ENCODE measurements at places on chromosomes 5 and 9.

DNA sequence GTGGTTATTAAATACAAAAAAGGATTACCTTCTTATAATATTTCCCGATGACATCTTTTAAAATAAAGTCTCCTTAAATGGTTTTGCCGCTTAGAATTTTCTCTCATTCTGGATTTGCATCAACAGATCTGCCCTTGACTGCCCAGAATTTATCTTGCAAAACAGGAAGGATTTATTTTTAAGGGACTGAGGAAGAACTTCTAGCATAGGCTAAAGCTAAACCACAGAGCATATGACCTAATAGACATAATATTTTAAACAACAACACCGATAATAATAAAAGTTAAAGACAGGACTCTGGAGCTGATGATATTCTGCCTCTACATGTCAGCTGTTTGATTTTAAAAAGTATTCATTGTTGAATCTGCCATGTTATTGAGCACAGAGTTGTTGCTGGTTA lies 145.3 kb upstream of the ADCY2 start:
- DNase-seq = no peak

- no peak for DNase-seq
These were observed 59.1 kb downstream of the FNBP1 start for GRCh38 chr9:129983891-129984290.

- DNase-seq = no peak
These were observed 10.5 kb downstream of the BRD3 start for GRCh38 chr9:134057307-134057657.

- peak; percentile 41 for DNase-seq
These were observed 157.1 kb downstream of the ARRDC3 start for GRCh38 chr5:91225848-91226686.

DNA sequence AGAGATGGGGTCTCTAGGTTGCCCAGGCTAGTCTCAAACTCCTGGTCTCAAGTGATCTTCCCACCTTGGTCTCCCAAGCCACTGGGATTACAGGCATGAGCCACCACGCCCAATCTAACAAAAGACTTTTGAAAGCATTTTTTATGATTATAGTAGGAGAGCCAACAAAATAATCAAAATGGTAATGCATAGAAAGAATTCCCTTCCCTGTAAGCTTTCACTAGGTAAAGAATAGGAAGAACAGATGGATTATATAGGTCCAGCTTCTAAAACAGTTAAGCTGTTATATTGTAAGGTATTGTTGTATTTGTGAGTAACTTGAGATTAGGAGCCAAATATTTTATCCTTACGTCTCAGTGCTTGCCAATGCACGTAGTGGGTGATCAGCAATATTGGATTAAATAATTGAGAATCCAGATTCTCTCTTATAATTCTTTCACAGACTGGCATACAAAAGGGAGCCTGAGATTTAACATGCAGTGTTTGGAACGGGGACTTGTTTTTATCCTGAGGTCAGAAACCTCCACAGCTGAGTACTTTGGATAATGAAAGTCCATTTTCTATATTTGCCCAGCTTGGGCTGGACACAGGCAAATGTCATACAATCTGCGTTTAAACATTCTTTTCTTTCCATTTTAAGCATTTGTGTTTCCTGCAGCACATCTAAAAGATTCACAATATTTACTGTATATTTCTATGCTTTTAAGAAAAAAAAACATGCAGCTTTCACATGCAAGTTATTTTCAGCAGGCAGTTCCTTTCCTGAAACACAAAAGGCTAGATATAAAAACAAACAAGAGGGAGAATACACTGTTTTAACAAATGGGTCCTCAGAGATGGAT lies 238.4 kb downstream of the ARRDC3 start:
- DNase-seq = no peak

- no peak for DNase-seq
These were observed 454.7 kb downstream of the SPATA31D1 start for GRCh38 chr9:82443312-82443711.

DNA sequence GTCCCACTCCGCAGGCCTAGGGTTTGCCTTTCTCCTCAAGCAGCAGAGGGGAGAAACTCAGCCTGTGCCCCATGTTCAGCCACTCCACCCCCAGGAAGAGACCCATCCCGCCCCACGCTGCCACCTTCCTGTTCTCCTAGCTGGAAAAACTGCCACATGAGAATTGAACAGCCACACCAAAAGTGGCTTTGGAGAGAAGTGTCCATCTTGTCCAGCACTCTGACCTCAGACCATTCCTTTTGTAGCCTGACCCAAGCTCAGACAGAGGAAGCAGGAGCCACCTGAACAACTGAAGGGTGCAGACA lies 8.3 kb upstream of the SLC25A48 start:
- no peak for DNase-seq

- DNase-seq = no peak
These were observed 172.3 kb upstream of the PLPPR1 start for GRCh38 chr9:100856238-100856637.

DNA sequence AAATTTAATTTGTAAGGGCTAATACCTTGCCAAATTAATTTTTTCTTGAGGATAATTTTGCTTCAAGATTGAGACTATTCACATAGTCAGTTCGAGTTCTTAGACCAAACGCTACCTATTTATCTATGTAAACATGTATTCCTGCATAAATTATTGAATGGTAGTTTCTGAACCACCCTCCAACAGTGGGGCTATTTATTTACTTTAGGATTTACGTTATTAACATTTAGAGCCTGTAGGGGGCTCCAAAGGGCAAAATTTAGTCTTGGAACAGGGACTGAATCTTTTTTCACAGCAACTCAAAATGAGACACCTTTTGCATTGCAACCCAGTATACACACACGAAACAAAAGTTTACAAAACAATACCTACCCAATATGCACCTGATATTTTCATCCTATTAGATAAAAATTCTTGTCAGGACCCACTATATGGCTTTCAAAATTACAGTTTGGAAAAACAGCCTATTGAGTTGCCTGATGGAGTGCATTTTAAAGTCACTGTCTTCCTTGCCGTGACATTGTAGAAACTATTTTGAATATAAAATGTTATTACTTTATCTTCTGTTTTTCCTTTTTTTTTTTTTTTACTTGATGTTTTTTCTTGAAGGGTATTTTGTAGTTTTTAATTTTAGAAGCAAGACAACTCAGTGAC lies 47.1 kb upstream of the POU4F3 start:
- DNase-seq = no peak

DNA sequence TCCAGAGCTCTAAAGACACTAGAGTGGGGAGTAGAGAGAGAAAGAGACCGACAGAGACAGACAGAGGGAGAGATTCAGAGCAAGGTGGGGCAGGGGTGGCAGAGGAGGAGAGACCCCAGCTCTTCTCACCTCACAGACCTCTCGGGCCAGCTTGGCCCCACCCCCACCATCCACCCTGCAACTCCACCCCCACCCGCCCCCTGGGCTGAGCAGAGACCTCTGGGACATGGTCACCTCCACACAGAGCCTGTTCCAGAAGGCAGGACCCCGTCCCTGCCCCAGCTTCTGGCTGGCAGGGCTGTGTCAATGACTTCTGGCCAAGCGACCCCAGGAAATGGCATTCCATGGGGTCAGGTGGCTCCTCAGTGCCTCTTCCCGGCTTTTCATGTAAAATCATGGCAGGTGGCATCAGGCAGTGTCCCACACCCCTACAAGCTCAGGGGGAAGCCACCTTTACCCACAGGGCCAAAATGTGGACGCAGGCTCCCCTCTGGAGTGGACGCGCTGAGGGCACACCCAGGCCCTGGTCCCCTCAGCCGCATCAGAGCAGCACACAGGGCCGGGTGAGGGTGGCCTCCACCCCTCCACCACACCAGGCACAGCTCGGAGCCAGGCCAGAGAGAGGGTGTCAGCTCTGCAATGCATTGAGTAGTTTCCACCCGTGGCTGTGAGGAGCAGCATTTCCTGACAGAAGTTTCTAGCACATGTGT lies 131.2 kb upstream of the LPCAT1 start:
- no peak for DNase-seq

DNA sequence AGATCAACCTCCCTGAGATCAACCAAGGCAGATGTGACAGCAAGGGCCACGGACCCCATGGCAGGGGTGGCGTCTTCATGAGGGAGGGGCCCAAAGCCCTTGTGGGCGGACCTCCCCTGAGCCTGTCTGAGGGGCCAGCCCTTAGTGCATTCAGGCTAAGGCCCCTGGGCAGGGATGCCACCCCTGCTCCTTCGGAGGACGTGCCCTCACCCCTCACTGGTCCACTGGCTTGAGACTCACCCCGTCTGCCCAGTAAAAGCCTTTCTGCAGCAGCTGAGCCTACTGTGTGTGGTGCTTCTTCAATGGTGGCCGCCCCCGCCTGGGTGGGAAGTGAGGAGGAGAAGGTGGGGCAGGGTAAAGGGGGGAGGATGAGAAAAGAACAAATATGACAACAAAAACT lies 8.3 kb downstream of the GPX3 start:
- no peak for DNase-seq

- no peak for DNase-seq
These were observed 43.2 kb downstream of the DAB2IP start for GRCh38 chr9:121694600-121694999.

DNA sequence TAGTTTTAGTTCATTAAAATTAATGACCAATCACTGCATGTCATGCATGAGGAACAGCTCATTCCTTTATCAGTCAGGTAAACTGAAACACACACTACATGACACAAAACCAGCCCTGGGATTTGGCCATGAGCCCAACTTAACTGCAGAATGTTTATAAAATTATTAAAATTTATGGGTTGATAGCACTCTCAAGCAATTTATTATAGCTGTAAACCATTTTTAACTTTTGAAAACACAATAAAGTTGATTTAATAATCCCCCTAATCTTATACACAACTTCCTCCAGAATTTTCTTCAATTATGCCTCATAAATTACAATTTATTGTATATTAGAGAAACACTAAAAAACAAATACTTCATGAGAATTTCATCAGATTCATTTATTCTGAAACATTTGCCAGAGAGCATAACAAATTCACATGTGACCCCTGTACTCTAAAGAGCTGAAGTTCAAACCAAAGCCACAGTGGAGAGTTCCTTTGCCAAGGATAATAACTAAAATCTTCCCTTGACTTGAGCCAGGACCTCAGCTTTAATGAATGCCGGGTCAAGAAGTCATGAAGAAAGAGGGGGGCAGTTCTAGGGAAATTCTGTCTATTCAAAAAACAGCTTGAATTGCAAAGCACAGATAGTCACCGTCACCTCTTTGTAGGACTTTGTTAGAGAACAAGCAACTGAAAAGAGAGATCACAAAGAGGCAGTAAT lies 763.7 kb upstream of the GRAMD2B start:
- no peak for DNase-seq

- DNase-seq = no peak
These were observed 178.0 kb downstream of the NXNL2 start for GRCh38 chr9:88713010-88713409.

GRCh38 chr9:135060461-135061116 lies 26.9 kb upstream of the OLFM1 start:
- DNase-seq = no peak

GRCh38 chr9:122562134-122562760 lies 9.3 kb downstream of the OR1N2 start:
- no peak for DNase-seq

- no peak for DNase-seq
These were observed 336.8 kb upstream of the RFX3 start for GRCh38 chr9:3862561-3862960.

- DNase-seq = no peak
These were observed 5.4 kb upstream of the DOCK8 start for GRCh38 chr9:209143-209758.

- no peak for DNase-seq
These were observed 115.3 kb downstream of the SEMA6A start for GRCh38 chr5:116459301-116459700.

- DNase-seq = no peak
These were observed 626 bp upstream of the FST start for GRCh38 chr5:53479590-53480415.

- DNase-seq = no peak
These were observed 24.5 kb upstream of the CRB2 start for GRCh38 chr9:123331346-123332060.

GRCh38 chr5:65612298-65612907 lies 11.7 kb downstream of the TRIM23 start:
- no peak for DNase-seq

- DNase-seq = no peak
These were observed 126.4 kb upstream of the SLC12A2 start for GRCh38 chr5:127957183-127957582.

DNA sequence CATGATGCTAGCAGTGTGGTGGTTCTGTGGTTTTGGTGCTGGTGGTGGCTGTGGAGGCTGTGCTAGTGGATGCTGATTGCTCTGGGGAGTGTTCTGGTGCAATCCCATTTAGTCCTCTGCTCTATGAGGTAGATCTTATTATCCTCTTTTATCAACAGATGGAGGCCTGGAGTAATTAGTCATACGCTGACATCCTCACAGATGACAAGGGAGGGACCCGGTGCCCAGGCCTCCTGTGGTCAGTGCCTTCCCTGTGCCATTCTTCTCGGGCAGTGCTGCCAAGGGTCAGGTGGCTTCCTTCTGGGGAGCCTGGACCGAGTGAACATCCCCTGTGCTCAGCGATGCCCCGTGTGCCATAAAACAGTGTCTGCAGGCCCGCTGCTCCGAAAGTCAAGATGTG lies 74.5 kb downstream of the COL5A1 start:
- DNase-seq = no peak

DNA sequence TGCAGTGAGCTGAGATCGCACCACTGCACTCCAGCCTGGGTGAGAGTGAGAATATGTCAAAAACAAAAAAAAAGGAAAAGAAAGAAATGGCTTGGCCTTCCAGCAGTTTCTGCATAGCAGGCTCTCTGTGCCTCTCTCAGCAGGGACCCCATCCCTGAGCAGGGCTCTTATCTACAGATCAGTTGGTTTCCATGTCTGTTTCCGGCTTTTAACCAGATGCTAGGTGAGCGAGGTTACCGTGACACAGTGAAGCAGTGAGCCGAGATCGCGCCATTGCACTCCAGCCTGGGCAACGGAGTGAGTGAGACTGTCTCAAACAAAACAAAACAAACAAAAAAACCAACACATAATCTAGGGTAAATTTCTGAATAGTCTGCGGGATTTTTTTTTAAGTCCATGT lies 51.4 kb downstream of the COL5A1 start:
- DNase-seq = no peak

GRCh38 chr5:2896371-2897275 lies 145.1 kb upstream of the IRX2 start:
- no peak for DNase-seq

- no peak for DNase-seq
These were observed 37.6 kb upstream of the STX17 start for GRCh38 chr9:99868845-99869244.

- DNase-seq = no peak
These were observed 15.8 kb downstream of the CORO2A start for GRCh38 chr9:98176391-98177259.

- no peak for DNase-seq
These were observed 223.7 kb downstream of the PCSK5 start for GRCh38 chr9:76114144-76114543.

- DNase-seq = no peak
These were observed 66.4 kb upstream of the PLPP1 start for GRCh38 chr5:55601204-55601618.

- DNase-seq = no peak
These were observed 8.3 kb downstream of the ZDHHC11B start for GRCh38 chr5:775961-776861.

GRCh38 chr9:134358662-134359319 lies 32.5 kb downstream of the RXRA start:
- DNase-seq = no peak

Measured in activated T-helper 1 cell treated with Interleukin-2 at 50 U/mL for 16 hours (primary cell).